ENCODE measurements at places on chromosomes 13 and 19. TPM values are rescaled to one million over a fixed set of nuclear protein-coding genes. Genes with fewer than 3 reads are reported as not detected.

SLC25A41 gene
- not detected for total RNA-seq

HPN gene
- total RNA-seq: 0.71 TPM

DNA sequence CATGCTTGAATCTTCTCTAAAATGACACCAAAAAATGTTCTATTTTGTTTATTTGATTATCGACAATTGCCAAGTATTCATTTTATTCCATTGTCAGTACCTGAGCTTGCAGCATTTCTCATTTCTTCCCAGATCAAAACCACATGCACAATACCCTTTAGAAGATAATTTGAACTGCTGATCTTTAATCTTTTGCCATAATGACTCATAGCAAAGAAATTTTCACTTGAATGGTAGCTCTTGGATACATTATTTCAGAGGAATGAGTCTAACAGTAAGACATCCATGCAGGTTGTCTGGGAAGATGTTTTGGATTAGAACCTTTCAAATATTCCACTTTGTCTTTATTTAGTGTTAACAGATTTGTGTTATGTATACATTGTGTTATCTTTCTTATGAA lies 42.0 kb upstream of the RXFP2 start:
- H3K27ac ChIP-seq: no peak overlapping the region
- no peak for DNase-seq
- H3K4me3 ChIP-seq: no peak overlapping the region
- H3K4me1 ChIP-seq: no peaks in the 10 kb centered on the region
- H3K36me3 ChIP-seq: no peaks in the 10 kb centered on the region
- H3K27me3 ChIP-seq: peaks cover 5% of the 10 kb centered on the region

SLITRK5 gene
- 0.45 TPM for total RNA-seq

URAD gene
- not detected for total RNA-seq

- no peaks in the 10 kb centered on the region for H3K4me1 ChIP-seq
- no peak overlapping the region for H3K4me3 ChIP-seq
- no peak overlapping the region for H3K27ac ChIP-seq
- H3K36me3 ChIP-seq: no peaks in the 10 kb centered on the region
Observed at GRCh38 chr19:35442091-35442490, 6.0 kb upstream of the FFAR2 start.

- no peaks in the 10 kb centered on the region for H3K4me1 ChIP-seq
- no peak for DNase-seq
- H3K27ac ChIP-seq: no peak overlapping the region
- H3K36me3 ChIP-seq: no peaks in the 10 kb centered on the region
Observed at GRCh38 chr13:55516610-55517009, 1624.1 kb upstream of the PRR20A start.

DZIP1 gene
- total RNA-seq: 17.4 TPM

DNA sequence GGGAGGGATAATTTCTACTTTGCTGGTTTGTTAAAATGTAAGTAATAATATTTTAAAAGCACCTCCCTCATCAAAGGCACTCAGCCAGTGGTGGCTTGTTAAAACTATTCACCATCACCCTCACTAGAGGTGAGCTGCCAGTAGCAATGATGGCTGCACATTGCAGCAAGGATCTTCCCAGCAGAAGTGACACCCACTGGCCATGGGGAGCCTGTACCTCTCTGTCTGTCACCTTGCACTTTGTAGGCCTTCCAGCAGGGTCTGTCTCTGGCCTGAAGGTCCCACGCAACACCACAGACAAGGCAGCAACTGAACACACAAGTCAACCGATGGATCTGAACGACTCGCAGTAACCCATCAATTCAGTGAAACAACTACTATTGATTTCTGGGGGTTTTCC lies 47.3 kb upstream of the C13orf42 start:
- H3K27me3 ChIP-seq: no peaks in the 10 kb centered on the region
- no peak for DNase-seq
- H3K27ac ChIP-seq: no peak overlapping the region

- H3K27ac ChIP-seq: no peak overlapping the region
- DNase-seq: no peak
- H3K4me3 ChIP-seq: no peak overlapping the region
- H3K4me1 ChIP-seq: no peaks in the 10 kb centered on the region
Observed at GRCh38 chr19:3112375-3113099, 18.4 kb downstream of the GNA11 start.

KMT5C gene
- total RNA-seq: 12.8 TPM

ZNF320 gene
- total RNA-seq: 6.6 TPM

ZNF682 gene
- total RNA-seq: 7.5 TPM

ZNF229 gene
- 7.4 TPM for total RNA-seq

IFI30 gene
- total RNA-seq: 92.7 TPM

- no peak overlapping the region for H3K4me3 ChIP-seq
- no peaks in the 10 kb centered on the region for H3K36me3 ChIP-seq
- DNase-seq: no peak
- no peaks in the 10 kb centered on the region for H3K4me1 ChIP-seq
- H3K27ac ChIP-seq: no peak overlapping the region
- H3K27me3 ChIP-seq: no peaks in the 10 kb centered on the region
Observed at GRCh38 chr13:76696370-76696769, 189.8 kb downstream of the KCTD12 start.

SACS gene
- 79.0 TPM for total RNA-seq

FAM216B gene
- not detected for total RNA-seq

ZNF568 gene
- total RNA-seq: 15.8 TPM

CEACAM16 gene
- total RNA-seq: not detected

DNA sequence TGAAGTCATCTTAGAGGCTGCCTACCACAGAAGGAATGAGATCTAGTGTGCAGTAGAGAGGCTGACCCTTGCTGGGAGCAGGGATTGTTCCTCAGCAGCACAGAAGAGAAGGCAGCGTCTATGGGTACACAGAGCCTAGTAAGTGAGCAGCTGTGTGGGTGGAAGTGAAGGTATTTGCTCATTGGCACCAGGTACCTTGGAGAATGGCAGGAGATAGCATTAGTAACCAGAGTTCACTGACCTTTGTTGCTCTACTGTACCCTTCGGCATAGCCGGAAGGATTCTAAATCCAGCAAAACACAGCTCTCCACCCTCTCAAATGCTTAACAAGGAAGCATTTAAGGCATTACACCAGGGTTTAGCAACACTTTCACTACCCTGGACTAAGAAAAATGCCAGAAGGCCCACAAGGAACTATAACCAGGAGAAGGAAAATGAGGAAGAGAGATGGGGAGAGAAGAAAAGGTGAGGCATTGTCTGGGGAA lies 12.3 kb downstream of the SOX21 start:
- no peak for DNase-seq
- H3K27me3 ChIP-seq: peaks cover 2% of the 10 kb centered on the region
- no peak overlapping the region for H3K4me3 ChIP-seq

NAA16 gene
- 24.7 TPM for total RNA-seq

GRCh38 chr19:11444059-11444458 lies 8.6 kb downstream of the PRKCSH start:
- H3K36me3 ChIP-seq: peaks cover 8% of the 10 kb centered on the region
- H3K4me1 ChIP-seq: no peaks in the 10 kb centered on the region
- no peak overlapping the region for H3K27ac ChIP-seq
- H3K4me3 ChIP-seq: no peak overlapping the region
- DNase-seq: no peak
- no peaks in the 10 kb centered on the region for H3K27me3 ChIP-seq

NLRP5 gene
- not detected for total RNA-seq

DNA sequence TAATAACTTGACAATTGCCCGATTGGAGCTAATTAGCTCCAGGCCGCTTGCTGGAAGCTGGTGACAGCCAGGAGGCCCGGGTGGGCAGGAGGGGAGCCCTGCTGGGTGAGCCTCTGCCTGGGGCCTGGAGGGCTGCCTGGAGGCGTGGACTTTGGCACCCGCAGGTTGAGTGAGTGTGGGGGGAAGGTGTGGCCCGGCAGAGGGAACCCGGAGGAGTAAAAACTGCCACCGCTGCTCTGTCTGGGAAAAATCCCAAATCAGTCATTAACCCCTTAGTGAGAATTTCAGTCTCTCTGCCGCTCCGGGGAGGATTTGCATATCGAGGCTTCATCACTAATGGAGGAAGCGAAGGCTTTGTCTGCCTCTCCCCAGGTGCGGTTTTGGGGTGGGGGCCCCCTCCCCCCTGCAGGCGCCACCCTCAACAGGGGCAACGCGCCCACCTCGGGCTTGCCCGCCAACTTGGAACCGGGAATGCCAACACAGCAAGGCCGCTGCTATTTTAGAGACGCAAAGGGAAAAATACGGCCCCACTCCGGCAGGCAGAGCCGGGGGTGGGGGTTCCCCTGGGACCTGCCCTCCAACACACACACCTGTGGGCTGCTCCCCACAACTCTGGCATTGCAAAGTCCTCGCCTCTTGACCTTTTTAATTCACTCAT lies 6.2 kb downstream of the EFNA2 start:
- H3K27me3 ChIP-seq: no peaks in the 10 kb centered on the region
- H3K27ac ChIP-seq: no peak overlapping the region
- no peaks in the 10 kb centered on the region for H3K4me1 ChIP-seq
- no peak for DNase-seq
- no peaks in the 10 kb centered on the region for H3K36me3 ChIP-seq

DNA sequence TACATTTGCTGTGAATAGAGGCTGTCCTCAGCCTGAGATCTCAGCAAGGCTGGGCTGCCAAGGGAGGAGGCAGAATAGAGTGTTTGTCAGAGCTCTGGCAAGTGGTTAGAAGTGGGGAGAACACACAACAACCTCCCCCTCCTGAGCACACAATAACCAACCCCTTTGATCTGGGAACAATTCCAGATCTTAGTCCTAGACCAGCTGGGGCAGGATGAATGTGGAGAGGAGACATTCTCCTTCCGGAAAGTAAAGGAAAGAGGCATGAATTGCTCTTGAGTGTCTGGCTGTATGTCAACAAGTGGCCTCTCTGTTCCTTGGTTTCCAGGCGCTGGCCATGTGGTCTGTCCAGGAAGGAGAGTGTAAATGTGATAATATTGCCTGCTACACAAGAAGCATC lies 114.9 kb upstream of the TMTC4 start:
- no peak overlapping the region for H3K4me3 ChIP-seq
- H3K27ac ChIP-seq: no peak overlapping the region
- H3K36me3 ChIP-seq: no peaks in the 10 kb centered on the region
- H3K4me1 ChIP-seq: no peaks in the 10 kb centered on the region
- peaks cover 2% of the 10 kb centered on the region for H3K27me3 ChIP-seq

- H3K36me3 ChIP-seq: no peaks in the 10 kb centered on the region
- H3K27me3 ChIP-seq: no peaks in the 10 kb centered on the region
- no peaks in the 10 kb centered on the region for H3K4me1 ChIP-seq
- H3K4me3 ChIP-seq: no peak overlapping the region
- no peak overlapping the region for H3K27ac ChIP-seq
- no peak for DNase-seq
Observed at GRCh38 chr13:42384265-42384664, 112.3 kb downstream of the AKAP11 start.

DNA sequence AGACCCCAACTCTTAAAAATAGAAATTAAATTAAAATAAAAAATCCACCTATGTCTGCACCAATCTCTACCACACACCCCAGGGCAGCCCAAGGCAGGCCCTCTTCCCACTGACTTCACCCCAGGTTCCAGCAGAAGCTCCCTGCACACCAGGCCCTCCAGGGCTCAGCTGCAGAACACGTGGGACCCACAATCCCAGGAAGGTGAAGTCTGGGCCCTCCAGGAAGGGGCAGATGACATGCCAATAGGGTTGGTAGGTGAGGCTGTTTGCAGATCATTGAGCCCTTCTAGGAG lies 19.2 kb upstream of the VSTM2B start:
- H3K4me1 ChIP-seq: no peaks in the 10 kb centered on the region
- no peak overlapping the region for H3K4me3 ChIP-seq

FGF14 gene
- 0.84 TPM for total RNA-seq

GRCh38 chr19:53461866-53462265 lies 5.7 kb upstream of the ZNF813 start:
- H3K36me3 ChIP-seq: no peaks in the 10 kb centered on the region
- H3K4me3 ChIP-seq: no peak overlapping the region
- no peak overlapping the region for H3K27ac ChIP-seq

GRCh38 chr19:27805848-27806247 lies 1407.1 kb downstream of the UQCRFS1 start:
- H3K4me1 ChIP-seq: no peaks in the 10 kb centered on the region
- H3K27ac ChIP-seq: no peak overlapping the region
- H3K4me3 ChIP-seq: no peak overlapping the region
- DNase-seq: no peak
- H3K27me3 ChIP-seq: no peaks in the 10 kb centered on the region
- no peaks in the 10 kb centered on the region for H3K36me3 ChIP-seq

HRC gene
- total RNA-seq: 4.8 TPM

GRCh38 chr19:15445807-15446376 lies 3.9 kb downstream of the WIZ start:
- H3K4me3 ChIP-seq: no peak overlapping the region
- H3K4me1 ChIP-seq: no peaks in the 10 kb centered on the region
- peak overlapping the region; percentile 65 for H3K27ac ChIP-seq
- DNase-seq: no peak

Data from aorta (tissue), 5 donors.